Smooth muscle cell of the umbilical artery (primary cell): ENCODE measurements at places on chromosomes 7 and 10. TPM values are rescaled to one million over a fixed set of nuclear protein-coding genes. Genes with fewer than 3 reads are reported as not detected.

Gene MLXIPL
- total RNA-seq, result not detected in 2 replicates

Gene BLNK
- total RNA-seq, result not detected in 2 replicates

Gene FAM13C
- total RNA-seq, result 0.59 and 1.2 TPM in 2 replicates

Gene C10orf71
- total RNA-seq, result not detected in 2 replicates

Gene RNF133
- 0.30 and 0.74 TPM in 2 replicates for total RNA-seq

Gene UTF1
- not detected in 2 replicates for total RNA-seq

Gene SCD
- 366 and 582 TPM in 2 replicates for total RNA-seq

Gene SHTN1
- 1.5 and 2.9 TPM in 2 replicates for total RNA-seq

Gene RBP4
- 0.09 and 0.30 TPM in 2 replicates for total RNA-seq

Gene ESYT2
- 111 and 123 TPM in 2 replicates for total RNA-seq
